Stimulated activated CD4-positive, alpha-beta T cell treated with anti-CD3 and anti-CD28 coated beads, Interleukin-12 subunit alpha, Interleukin-12 subunit beta, amount 100 ng/mL, for 4 hours (primary cell): ENCODE measurements at places on chromosomes 11 and 22.
A peak's percentile ranks its signal among the peaks of the same experiment; 100 is the strongest.

- no peak for DNase-seq
Observed at GRCh38 chr11:31487848-31488247, 21.6 kb downstream of the IMMP1L start.

GRCh38 chr11:8768625-8769333, 86.2 kb downstream of the RPL27A start:
- DNase-seq, result no peak

- DNase-seq, result no peak
Observed at GRCh38 chr22:35973388-35973787, 55.2 kb downstream of the RBFOX2 start.

DNA sequence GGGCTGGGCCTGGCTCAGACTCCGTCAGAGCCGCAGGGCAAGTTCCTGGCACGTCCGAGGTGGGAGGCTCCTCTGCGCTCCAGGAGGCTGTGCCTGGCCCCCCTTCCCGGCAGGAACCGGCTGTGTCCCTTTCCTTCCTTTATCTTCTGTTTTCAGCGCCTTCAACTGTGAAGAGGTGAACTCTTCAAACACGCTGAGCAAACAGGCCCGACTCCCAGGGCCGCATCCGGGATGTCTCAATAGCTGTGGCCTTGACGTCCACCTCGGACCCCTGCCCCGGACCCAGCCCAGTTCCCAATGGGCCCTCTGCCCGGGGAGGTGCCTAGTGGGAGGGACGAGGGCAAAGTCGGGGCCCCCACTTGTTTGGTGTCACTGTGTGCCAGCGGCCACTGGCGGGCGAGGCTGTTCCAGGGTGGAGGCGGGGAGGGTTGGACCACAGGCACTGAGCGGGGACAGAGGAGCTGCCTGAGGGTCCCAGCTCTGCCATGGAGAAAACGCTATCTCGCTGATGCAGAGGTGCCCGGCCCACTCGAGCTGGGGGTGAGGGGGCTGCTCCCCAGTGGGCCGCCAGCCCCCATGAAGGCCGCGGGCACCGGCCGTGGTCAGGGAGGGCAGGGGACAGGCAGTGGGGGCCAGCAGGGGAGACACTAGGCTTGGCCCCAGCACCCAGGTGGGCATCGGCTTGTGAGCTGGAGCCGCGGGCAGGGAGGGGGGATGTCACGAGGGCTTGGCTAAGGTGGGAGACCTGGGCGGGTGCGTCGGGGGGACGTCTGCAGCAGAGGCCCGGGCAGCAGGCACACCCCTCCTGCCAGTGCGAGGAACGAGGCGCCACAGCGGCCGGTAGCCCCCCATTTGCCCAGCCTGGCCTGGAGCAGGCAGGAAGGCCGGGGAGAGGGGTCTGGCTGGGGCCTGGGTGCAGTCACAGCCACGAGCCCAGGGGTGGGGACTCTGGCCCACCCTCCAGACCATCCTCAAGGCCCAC, 2.7 kb upstream of the MUC5B start:
- no peak for DNase-seq

DNA sequence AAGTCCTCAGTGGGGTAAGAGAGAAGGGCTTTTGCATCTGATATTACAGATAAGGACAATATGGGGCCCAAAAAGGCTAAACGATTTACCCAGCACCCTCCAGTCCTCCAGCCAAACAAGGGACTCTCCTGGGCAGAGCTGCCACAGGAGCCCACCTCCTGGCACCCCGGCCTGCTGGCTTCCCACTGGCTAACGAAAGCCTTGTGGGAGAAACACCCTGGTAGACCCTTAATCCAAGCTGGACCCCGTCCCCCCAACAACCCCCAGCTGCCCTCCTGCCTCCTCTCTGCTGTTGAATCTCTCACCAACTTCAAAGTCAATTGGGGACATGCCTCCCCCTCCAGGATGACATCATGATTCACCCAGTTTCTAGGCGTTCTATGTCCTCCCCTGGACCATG, 10.8 kb downstream of the C1QTNF6 start:
- DNase-seq, result no peak

GRCh38 chr11:126176853-126177470, 34.5 kb downstream of the RPUSD4 start:
- DNase-seq, result no peak

DNA sequence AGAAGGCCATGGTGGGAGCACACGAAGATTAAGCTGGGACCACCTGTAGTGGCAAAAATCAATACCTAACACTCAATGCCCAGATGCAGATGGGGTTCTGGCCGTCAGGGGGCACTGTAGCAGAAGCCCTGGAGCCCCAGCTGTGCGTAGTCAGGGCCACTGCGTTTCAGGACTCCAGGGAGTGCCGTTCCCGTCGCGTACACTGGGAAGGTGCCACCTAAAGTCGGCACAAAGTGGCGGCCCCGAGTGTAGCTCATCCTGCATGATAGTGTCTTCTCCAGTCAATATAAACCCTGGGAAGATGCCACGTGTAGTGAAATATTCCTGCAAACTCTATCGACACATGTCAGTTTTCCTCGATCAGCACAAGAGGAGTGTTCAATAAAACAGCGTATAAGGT, 123.8 kb upstream of the NTM start:
- no peak for DNase-seq

DNA sequence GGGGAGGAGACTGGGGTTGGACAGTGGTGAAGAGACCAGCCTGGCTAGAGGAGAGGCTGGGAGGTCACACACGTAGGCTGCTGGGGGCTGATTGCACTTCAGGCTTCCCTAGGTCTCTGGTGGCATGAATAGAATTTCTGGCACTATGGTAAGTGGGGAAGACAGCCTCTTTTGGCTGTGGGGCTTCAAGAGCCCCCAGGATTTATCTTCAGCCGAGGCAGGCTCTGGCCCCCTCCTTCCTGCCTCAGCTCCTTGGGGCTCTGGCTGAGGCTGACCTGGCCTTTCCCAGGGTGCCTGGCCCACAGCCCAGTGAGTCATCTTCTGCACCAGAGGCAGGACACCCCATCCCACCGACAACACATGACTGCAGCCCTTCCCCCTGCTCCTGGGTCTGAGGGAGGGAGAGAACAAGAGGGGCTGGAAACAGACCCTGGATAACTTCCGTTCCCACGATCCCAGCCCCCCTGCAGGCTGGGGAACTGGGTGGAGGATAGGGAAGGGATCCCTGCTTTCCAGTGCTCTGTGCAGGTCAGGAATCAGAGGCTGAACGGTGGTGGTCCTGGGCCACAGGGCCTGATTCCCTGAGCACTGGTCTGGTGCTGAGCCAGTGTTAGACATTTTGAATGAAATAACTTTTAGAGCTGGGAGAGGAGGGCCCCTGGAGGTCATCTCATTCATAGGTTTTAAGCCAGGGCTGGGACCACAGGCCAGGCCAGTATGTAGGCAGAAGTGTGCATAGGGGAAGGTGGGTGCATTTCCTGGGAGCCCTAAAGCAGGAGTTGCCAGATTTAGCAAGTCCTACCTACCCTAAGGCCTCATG, 26.5 kb downstream of the ARHGEF17 start:
- DNase-seq, result no peak

DNA sequence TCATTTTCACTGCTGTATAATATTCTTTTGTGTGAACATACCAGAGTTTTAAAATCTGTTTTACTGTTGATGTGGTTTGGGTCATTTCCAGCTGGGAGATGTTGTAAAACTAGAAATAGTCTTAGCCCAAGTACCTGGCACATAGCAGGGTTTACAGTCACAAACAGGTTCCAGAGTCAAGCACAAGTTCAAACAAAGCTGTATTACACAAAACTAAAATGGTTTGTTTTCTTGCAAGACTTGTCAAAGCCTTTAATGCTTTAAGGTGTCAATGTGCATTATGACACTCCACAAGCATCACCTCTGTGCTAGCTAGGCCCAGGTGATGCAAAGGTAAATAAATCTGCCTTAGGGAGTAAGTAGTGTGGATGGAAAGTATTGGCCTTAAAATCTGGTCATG, 379.1 kb downstream of the MN1 start:
- no peak for DNase-seq

DNA sequence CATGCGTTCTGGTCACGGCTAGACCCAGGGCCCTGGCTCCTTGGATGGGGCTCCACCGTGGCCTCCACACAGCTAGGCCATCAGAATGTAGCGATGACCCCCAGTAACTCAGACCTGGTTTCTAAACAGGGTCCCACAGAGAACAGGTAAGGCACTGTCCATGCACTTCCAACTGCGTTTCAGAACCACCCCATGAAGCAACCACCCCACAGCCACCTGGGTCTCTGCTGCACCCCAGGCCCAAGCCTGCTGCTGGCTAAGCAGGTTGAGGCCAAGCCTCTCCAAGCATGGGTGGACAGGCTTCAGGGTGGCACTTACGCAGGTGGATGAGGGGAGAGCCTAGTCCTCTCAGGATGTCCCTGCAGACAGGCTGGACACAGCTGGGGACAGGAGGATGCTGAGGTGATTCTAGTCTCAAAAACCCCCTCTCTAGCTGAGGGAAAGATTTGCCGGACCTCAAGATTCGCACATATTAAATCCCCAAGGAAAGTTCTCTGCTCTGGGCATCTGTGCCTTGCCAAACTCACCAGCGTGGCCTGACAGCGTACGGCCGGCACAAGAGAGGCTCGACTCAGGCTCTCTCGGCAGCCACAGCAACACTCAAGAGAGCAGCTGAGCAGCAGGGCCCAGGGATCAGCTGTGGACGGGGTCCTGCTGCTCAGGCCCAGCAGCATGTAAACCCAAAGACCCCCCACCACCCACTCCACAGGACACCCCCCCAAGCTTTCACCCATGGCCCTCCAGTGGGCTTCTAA, 141.6 kb downstream of the CRYBB2 start:
- DNase-seq, result no peak

- no peak for DNase-seq
Observed at GRCh38 chr11:91023731-91024130, 800.9 kb upstream of the CHORDC1 start.

DNA sequence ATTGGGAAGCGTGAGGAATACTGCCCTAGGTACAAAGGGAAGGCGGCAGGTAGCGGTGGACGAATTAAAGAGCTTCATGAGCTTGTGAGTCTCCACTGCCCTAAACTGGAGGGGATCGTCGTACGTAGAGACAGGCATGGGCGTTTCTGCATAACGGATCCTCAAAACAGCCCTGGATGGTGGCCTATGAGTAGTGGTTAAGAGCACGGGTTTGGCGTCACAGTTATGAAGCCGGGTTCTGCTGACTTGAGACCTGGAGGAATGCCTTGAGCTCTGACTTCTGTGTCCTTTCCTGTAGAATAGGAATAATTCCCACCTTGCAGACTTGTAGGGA, 335 bp downstream of the TMEM138 start:
- peak; percentile 8 for DNase-seq

GRCh38 chr22:41034706-41035105, 57.7 kb upstream of the EP300 start:
- DNase-seq, result no peak

DNA sequence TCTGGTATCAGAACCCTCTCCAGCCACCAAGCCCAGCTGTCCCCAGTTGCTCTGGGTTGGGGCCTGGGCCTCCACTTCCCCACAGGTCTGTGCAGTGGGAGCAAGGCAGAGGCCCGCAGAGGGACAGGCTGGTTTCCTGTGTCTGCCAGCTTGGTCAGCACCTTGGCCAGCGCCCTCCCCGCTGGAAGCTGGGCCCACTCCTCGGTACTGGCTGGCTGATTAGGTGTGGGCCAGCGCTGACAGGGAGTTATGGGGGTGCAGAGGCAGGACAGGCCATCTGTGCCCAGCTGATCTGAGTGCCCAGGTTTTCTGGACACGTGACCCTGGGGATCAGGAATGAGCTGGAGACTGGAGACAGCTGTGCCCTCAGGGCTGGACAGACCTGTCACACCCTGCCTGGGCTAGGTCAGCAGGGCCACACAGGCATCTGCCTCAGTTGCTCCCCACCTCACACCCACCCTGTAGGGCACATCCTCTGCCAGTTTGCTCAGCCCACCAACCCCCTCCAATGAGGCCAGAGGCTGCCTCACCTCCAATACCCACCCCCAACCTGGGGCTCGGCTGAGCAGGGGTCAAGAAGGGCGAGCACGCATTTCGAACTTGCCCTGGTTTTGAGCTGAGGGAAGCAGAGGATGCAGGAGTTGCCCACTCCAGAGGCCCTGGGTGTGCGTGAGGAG, 175.3 kb downstream of the IGLL1 start:
- DNase-seq, result no peak

- peak; percentile 41 for DNase-seq
Observed at GRCh38 chr22:36541831-36542411, 13.0 kb upstream of the EIF3D start.

GRCh38 chr11:94826415-94826814, 58.3 kb downstream of the AMOTL1 start:
- DNase-seq, result no peak

DNA sequence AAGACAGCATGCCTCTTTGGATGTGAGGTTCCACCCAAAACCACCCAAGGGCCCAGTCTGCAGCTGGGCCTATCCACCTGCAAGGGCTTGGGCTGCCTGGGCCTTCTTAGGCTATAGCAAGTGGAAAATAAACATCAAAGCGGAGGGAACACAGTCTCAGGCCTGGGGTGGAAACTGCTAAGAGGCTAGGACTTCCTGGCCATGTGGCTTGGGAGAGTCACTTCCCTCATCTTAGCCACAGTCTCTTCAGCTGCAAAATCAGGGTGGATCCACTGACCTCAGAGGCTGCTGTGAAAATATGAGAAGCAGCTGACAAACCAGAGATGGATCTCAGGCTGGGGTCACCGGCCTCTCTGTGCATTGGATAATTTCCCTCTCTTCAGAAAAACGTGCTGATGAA, 30.6 kb upstream of the TFIP11 start:
- DNase-seq, result no peak

DNA sequence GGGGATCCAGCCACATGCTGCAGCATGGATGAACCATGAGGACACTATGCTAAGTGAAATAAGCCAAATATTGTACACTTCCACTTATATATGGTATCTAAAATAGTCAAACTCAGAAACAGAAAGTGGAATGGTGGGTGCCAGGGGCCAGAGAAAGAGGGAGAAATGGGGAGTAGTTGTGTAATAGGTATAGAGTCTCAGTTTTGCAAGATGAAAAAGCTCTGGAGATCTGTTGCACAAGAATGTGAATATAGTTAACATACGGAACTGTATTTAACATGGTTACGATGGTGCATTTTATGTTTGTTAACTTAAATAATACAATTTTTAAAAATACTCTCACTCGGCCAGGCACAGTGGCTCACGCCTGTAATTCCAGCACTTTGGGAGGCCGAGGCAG, 21.2 kb downstream of the GDPD5 start:
- no peak for DNase-seq

DNA sequence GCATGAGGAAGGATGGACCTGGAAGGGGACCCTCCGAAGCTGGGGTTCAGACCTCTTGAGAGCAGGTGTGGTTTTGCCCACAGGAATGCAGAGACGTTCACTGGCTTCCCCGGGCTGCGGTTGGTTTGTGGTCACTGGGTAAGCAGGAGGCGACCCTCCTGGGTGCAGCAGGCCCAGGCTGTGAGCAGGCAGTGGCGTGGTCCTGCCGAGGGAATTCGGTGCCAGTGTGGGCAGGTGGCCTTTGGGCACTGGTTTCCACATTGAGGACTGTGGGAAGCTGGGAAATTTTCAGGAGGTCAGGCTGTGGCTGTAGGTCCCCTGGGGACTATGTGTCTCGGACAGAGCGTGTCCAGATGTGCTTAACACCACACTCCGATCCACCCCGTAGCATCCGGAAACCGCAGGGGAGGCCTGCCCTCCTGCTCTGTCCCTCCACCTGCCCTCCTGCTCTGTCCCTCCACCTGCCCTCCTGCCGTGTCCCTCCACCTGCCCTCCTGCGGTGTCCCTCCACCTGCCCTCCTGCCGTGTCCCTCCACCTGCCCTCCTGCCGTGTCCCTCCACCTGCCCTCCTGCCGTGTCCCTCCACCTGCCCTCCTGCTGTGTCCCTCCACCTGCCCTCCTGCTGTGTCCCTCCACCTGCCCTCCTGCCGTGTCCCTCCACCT, 27.5 kb downstream of the TPCN2 start:
- no peak for DNase-seq
